ENCODE measurements at places on chromosomes 11 and 22. TPM values are rescaled to one million over a fixed set of nuclear protein-coding genes. Genes with fewer than 3 reads are reported as not detected.

PYGM gene
- 8.7 TPM for total RNA-seq

INPP5J gene
- 7.7 TPM for total RNA-seq

MUC5AC gene
- not detected for total RNA-seq

PAX6 gene
- total RNA-seq, result 0.30 TPM

GRAP2 gene
- total RNA-seq, result 0.64 TPM

MMP8 gene
- total RNA-seq, result not detected

TYR gene
- not detected for total RNA-seq

OR10A6 gene
- not detected for total RNA-seq

MMP13 gene
- not detected for total RNA-seq

SLCO2B1 gene
- 0.57 TPM for total RNA-seq

TEX12 gene
- total RNA-seq, result not detected

GRCh38 chr11:75603791-75604736 is 42.0 kb downstream of the SERPINH1 start:
- H3K4me1 ChIP-seq, result peaks cover 11% of the 10 kb centered on the region
- H3K27ac ChIP-seq, result no peak overlapping the region
- peaks cover 4% of the 10 kb centered on the region for H3K27me3 ChIP-seq

DNA sequence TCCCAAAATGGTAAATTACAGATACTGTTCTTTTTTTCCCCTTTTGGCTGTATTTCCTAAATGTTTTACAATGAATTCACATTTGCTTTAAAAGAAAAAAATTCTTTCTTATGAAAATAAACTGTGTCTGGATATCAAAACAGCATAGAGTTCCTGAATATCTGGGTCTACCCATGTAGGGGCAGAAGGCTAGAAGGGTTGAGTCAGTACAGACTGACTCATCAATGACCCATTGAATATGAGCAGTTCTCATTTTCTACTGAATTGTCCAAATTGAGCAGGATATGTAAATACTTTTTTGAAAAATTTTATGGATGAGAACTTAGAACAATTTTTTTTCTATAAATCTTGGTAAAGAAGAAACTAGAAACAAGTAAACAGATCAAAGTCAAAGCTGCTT is 16.3 kb upstream of the C11orf87 start:
- no peaks in the 10 kb centered on the region for H3K36me3 ChIP-seq
- H3K27me3 ChIP-seq, result no peaks in the 10 kb centered on the region
- H3K27ac ChIP-seq, result no peak overlapping the region
- DNase-seq, result no peak

GRCh38 chr11:124577716-124578427 is 8.1 kb downstream of the OR8A1 start:
- no peaks in the 10 kb centered on the region for H3K36me3 ChIP-seq
- H3K27ac ChIP-seq, result no peak overlapping the region
- DNase-seq, result no peak
- H3K4me1 ChIP-seq, result no peaks in the 10 kb centered on the region
- no peak overlapping the region for H3K4me3 ChIP-seq

DNA sequence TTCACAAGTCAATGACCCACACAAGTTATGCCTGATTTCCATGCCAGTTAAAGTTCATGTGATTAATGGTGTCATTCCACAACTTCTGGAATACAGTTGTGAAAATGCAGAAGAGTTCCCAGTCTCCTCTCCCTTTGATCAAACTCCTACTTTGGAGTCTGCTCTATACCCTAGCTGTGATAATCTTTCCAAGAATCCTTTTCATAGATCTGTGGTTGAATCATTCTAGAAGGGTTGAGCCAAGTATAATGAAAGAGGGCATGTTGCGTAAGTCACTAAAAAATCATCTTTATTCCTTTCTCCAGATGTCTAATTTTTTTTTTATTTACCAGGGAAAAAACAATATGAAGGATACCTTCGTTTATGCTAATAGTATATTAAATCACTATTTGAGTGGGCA is 89.7 kb upstream of the CARD18 start:
- H3K4me3 ChIP-seq, result no peak overlapping the region
- no peak for DNase-seq
- H3K4me1 ChIP-seq, result no peaks in the 10 kb centered on the region
- no peaks in the 10 kb centered on the region for H3K27me3 ChIP-seq
- no peak overlapping the region for H3K27ac ChIP-seq

GRCh38 chr22:28822930-28823551 is 22.7 kb upstream of the XBP1 start:
- no peak for DNase-seq
- peaks cover 21% of the 10 kb centered on the region for H3K4me1 ChIP-seq
- no peak overlapping the region for H3K4me3 ChIP-seq
- H3K27me3 ChIP-seq, result no peaks in the 10 kb centered on the region

DNA sequence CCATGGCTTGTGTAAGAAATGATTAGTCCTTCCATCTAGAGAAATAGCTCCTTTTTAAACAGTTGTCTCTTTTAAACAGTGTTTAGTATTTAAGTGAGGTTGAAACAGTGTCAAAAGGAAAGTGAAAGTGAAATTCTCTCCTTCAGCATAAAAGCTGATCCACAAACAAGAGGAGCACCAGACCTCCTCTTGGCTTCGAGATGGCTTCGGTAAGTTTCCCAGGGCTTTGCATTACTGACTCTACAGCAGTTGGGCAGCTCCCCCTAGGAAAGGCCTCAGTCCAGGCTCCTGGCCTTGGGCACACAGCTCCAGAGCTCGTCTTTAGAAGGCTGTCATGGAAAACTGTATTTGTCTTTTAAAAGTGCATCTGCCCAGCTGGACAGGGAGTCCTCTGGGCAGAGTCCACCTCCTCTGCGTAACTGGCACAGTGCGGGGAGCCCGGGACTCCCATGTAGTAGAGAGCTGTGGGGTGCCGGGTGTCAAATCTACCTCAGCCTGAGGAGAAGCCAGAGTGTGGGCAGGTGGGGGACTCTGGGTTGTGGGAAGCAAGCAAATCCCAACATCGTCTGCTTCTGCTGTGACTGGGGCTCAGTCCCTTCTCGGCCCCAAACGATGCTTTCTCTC is at the start of gene PLAAT4:
PLAAT4 (plus strand) TSS at position 140 of the 624 bp plus-strand sequence; CDS start at position 201, 61 bp downstream.
- H3K36me3 ChIP-seq, result no peaks in the 10 kb centered on the region
- no peak for DNase-seq
- H3K27me3 ChIP-seq, result no peaks in the 10 kb centered on the region
- H3K27ac ChIP-seq, result no peak within 1 kb of the TSS
- no peak within 1 kb of the TSS for H3K4me3 ChIP-seq

DNA sequence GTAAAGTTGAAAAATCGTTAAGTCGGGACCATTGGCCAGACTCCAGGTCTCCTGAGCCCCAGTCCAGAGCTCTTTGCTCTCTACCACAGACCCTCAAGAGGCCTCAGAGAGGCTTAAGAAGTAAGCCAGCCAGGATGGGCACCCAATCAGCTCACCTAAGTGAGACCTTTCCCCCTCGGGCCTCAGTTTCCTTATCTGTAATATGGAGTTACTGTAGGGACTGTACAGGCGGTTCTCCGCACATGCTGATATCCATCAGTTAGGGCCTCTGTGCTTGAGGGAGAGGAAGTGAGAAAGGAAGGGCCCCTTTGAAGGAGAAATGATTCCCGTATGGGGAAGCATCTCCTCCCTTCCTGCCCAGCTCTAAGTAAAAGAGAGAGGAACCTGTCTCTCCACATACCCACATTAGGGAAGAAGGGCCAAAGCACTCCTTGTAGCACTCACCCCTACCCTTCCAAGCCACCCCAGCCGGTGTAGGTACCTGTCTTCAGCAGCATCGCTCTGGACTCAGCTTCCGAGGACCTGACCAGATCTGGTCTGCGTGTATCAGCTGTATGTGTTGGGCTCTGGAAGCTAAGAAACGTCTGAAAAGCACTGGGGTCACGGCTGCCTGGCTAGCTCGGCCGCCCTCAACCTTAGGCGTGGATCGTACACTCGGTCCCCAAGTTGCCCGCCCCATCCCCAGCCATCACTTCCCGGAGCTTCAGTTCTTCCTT is 653 bp downstream of the NAGA start:
- H3K27ac ChIP-seq, result peak overlapping the region; percentile 8
- H3K36me3 ChIP-seq, result peaks cover 24% of the 10 kb centered on the region
- DNase-seq, result no peak

DNA sequence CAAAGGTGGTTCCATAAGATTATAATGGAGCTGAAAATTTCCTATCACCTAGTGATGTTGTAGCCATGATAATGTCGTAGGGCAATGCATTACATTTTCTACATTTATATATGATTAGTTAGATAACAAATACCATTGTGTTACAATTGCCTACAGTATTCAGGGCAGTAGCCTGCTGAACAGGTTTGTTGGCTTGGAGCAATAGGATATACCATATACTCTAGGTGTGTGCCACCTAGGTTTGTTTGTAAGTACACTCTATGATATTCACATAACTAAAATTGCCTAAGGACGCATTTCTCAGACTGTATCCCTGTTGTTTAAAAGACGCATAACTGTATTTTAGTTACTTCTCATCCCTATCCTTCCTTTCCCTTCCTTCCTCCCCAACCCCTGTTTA is 13.6 kb downstream of the PLEKHB1 start:
- H3K4me3 ChIP-seq, result no peak overlapping the region
- peaks cover 83% of the 10 kb centered on the region for H3K27me3 ChIP-seq
- DNase-seq, result no peak
- peaks cover 13% of the 10 kb centered on the region for H3K4me1 ChIP-seq
- no peaks in the 10 kb centered on the region for H3K36me3 ChIP-seq

DNA sequence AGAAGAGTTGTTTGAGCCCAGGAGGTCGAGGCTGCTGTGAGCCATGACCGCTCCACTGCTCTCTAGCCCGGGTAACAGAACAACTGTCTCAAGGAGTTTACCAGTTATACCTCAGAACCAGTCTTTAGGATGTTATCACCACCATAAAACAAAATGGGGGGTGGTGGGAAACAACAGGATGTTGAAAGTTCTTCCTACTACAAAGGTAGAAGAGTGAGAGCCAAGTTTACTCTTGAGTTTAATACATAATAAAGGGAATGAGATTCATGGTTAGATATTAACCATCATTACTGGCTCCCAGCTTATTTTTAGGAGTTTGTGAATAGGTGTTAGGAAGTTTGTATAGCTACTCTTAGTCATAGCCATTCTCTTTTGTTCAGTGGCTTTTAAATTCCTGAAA is 78.8 kb upstream of the HORMAD2 start:
- H3K4me3 ChIP-seq, result no peak overlapping the region
- no peaks in the 10 kb centered on the region for H3K4me1 ChIP-seq
- no peaks in the 10 kb centered on the region for H3K27me3 ChIP-seq
- no peak for DNase-seq
- no peak overlapping the region for H3K27ac ChIP-seq
- peaks cover 7% of the 10 kb centered on the region for H3K36me3 ChIP-seq

Measured in WTC11 (cell line).